T-cell (primary cell): ENCODE measurements at places on chromosomes 5 and 9. TPM values are rescaled to one million over a fixed set of nuclear protein-coding genes. Genes with fewer than 3 reads are reported as not detected.

DNA sequence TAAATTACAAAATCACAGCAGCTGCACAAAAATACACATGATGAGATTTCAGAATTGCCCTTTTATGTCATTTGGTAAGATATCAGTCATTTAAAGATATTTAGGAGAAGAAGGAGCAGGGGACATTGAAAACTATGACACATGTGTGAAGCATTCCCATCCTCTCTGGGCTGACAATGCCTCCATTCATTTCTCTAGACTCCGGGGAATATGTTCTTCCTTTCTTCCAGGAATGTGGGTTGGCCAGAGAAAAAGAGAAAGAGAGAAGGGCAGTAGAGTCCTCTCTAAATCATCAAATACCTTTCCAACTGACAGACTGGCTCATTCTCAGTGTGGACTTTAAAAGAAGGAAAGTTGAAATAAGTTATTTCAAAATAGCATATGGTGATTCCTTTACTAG lies 205.6 kb upstream of the ADAMTSL1 start:
- H3K4me1 ChIP-seq, result no peaks in the 10 kb centered on the region
- no peaks in the 10 kb centered on the region for H3K27me3 ChIP-seq
- H3K4me3 ChIP-seq, result no peak overlapping the region
- H3K36me3 ChIP-seq, result no peaks in the 10 kb centered on the region
- DNase-seq, result no peak

DNA sequence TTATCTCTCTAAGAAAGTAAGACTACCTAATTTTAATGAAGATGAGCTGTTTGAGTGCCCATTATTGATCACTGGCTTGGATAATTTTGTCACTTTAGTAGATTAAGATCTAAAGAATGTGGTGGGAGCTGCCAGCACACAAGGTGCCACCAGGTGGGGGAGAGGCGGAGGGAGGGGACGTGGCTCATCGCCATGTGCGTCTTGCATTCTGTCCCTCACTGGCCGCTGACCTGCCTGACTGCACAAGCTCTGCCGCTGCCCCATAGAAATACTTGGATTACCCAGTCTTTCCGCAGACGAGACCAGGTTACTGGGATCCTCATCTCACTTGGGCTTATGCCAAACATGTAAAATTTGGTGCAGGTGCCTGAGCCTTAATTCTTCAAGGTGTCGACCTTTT lies 37.6 kb downstream of the RHOBTB3 start:
- H3K27ac ChIP-seq, result no peak overlapping the region
- H3K36me3 ChIP-seq, result no peaks in the 10 kb centered on the region
- no peaks in the 10 kb centered on the region for H3K4me1 ChIP-seq
- no peak overlapping the region for H3K4me3 ChIP-seq
- DNase-seq, result no peak

DNA sequence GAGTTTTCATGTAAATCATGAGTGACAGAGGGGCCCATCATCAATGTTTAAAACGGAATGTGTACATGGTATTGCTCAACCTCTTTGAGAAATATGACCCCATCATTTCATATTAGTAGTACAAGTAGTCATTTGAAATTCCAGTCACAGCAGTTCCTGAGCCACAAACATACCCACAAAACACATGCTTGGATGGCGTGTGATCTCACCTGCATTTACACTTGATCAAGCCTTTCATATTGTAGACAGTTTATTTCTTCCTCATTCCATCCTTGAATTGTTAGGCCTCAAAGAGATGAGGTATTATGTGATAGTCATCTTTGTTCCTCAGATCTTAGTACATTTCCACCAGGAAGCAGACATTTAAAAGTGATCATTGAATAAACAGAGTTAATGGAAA lies 96.8 kb upstream of the TAS2R1 start:
- H3K36me3 ChIP-seq, result no peaks in the 10 kb centered on the region
- DNase-seq, result no peak
- no peak overlapping the region for H3K4me3 ChIP-seq

The BAAT gene
- 0.13 TPM for total RNA-seq

The TAF1L gene
- total RNA-seq, result not detected

GRCh38 chr5:135013445-135013844 lies 20.6 kb downstream of the PITX1 start:
- no peak overlapping the region for H3K4me3 ChIP-seq
- no peaks in the 10 kb centered on the region for H3K27me3 ChIP-seq

GRCh38 chr5:60370508-60370907 lies 329.5 kb downstream of the DEPDC1B start:
- H3K4me1 ChIP-seq, result no peaks in the 10 kb centered on the region
- no peak for DNase-seq
- H3K27ac ChIP-seq, result no peak overlapping the region

GRCh38 chr9:129591916-129592315 lies 29.0 kb downstream of the C9orf50 start:
- H3K27me3 ChIP-seq, result no peaks in the 10 kb centered on the region
- H3K27ac ChIP-seq, result no peak overlapping the region
- no peak for DNase-seq
- H3K4me3 ChIP-seq, result no peak overlapping the region
- peaks cover 19% of the 10 kb centered on the region for H3K4me1 ChIP-seq
- peaks cover 2% of the 10 kb centered on the region for H3K36me3 ChIP-seq

The MELK gene
- total RNA-seq, result 1.3 TPM

The ZNF883 gene
- total RNA-seq, result 1.4 TPM

DNA sequence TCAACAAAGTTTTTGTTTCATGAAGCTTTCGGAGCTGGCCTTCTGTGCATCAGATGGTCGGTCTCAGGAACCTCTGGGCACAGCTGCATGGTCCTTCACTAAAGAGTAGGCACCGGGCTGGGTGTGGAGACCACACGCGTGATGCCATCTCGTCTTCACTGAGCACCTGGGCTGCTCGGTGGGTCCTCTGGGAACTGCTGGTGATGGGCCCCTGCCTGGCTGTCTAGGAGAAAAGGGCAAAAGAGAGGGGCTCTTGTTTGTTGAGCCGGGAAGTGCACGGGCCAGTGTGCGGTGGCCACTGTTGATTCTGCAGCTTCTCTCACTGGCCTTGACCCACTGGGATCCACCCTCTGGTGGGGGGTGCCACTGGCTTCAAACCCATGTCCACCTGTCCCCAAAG lies 46.0 kb downstream of the COL5A1 start:
- DNase-seq, result no peak
- no peaks in the 10 kb centered on the region for H3K4me1 ChIP-seq
- no peak overlapping the region for H3K4me3 ChIP-seq
- H3K27me3 ChIP-seq, result no peaks in the 10 kb centered on the region

The C5orf34 gene
- 3.3 TPM for total RNA-seq

- peaks cover 21% of the 10 kb centered on the region for H3K27me3 ChIP-seq
- no peak within 1 kb of the TSS for H3K4me3 ChIP-seq
- H3K36me3 ChIP-seq, result no peaks in the 10 kb centered on the region
- no peaks in the 10 kb centered on the region for H3K4me1 ChIP-seq
These were observed at the start of gene SNCAIP for GRCh38 chr5:122311961-122312590. Gene SNCAIP (plus strand): TSS chr5:122312237. CDS start chr5:122391135, 78,898 bp downstream.

The PCDHA11 gene
- not detected for total RNA-seq

- no peak for DNase-seq
- no peaks in the 10 kb centered on the region for H3K36me3 ChIP-seq
- H3K27me3 ChIP-seq, result peaks cover 4% of the 10 kb centered on the region
- no peak overlapping the region for H3K27ac ChIP-seq
- H3K4me1 ChIP-seq, result no peaks in the 10 kb centered on the region
- H3K4me3 ChIP-seq, result no peak overlapping the region
These were observed 333.6 kb downstream of the PIK3R1 start for GRCh38 chr5:68548959-68549676.

GRCh38 chr5:173693670-173694069 lies 77.2 kb upstream of the BOD1 start:
- peaks cover 12% of the 10 kb centered on the region for H3K4me1 ChIP-seq
- no peak overlapping the region for H3K4me3 ChIP-seq
- no peaks in the 10 kb centered on the region for H3K36me3 ChIP-seq
- peaks cover 2% of the 10 kb centered on the region for H3K27me3 ChIP-seq
- H3K27ac ChIP-seq, result no peak overlapping the region

DNA sequence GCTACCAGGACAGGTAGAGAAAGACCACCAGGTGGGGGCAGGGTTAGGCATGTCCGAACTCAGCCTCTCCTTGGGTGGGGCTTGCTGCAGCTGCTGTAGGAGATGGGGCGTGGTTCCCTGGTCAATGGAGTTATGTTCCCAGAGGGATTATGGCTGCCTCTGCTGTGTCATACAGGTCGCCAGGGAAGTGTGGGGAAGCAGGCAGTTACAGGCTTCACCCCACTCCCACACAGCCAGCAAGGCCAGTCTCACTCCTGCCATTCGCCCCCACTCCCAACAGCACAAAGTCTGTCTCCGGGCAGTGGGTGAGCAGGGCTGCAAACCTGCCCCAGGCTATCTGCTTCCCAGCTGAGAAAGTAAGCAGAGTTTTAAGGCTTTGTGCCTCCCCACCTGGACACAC lies 20.0 kb upstream of the CEP72 start:
- no peak overlapping the region for H3K27ac ChIP-seq
- no peaks in the 10 kb centered on the region for H3K36me3 ChIP-seq
- H3K4me1 ChIP-seq, result no peaks in the 10 kb centered on the region
- H3K4me3 ChIP-seq, result no peak overlapping the region
- no peak for DNase-seq

The WNT8A gene
- total RNA-seq, result not detected

The IFNK gene
- total RNA-seq, result not detected

DNA sequence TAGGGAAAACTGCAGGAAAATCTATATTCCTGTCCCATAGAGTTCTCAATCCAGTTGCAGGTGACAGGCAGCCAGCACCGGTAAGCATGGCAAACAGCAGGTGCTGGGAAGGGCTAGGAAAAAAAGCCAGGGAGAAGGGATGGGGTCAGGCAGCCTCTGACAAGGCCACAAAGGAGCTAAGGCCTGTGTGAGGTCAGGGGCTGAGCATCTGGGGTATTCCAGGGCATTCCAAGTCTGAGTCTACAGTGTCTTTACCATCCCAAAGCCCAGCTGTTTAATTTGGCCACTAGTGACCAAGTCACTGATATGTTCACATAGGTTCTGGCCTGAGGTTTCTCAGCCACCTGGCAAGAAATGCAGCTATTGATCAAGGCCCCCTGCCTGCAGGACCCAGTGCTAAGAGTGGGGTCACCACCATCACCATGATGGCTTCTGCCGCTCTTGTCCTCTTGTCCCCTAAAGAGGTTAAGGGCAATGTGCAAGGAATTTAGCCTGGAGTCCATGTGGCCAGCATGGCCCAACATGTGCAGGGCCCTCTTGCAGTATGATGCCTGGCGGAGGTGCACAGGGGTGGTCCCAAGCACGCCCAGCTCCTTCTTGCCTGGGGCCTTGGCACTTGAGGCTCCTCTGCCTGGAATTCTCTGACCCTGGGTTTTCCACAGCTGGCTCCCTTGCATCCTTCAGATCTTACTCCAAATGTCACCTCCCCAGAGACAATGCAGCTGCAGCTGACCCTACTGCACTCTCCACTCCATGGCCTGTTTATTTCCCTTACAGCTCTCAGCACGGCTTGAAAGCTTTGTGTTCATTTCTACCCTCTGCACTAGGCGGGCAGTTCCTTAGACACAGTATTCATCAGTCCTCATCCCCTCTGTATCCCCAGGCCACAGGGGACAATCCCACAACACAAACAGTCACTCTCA lies 213.1 kb downstream of the MSX2 start:
- peaks cover 34% of the 10 kb centered on the region for H3K27me3 ChIP-seq
- H3K36me3 ChIP-seq, result no peaks in the 10 kb centered on the region
- H3K4me3 ChIP-seq, result no peak overlapping the region

DNA sequence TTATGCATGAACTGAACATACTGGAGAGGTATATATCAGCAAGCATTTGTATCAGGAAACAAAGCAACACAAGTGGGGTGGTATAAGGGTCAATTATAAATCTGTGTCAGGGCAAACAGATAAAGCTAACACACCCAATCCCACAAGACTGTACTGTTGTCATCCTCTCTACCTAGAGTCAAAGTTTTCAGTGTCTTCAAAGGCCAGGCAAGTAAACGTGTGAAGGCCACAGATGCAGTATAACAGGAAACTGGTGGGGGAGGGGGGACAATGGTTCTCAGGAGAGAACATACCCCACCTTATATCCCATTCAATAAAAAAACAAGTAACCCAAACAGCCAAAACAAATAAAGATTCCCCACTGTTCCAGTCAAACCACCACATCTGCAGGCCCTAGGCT lies 22.1 kb downstream of the ELP1 start:
- peaks cover 13% of the 10 kb centered on the region for H3K4me1 ChIP-seq
- peak overlapping the region; percentile 29 for H3K27ac ChIP-seq
- DNase-seq, result no peak
- H3K36me3 ChIP-seq, result peaks cover 58% of the 10 kb centered on the region

The PDE6A gene
- total RNA-seq, result not detected

- DNase-seq, result no peak
- H3K4me1 ChIP-seq, result peaks cover 2% of the 10 kb centered on the region
- no peak overlapping the region for H3K27ac ChIP-seq
- H3K4me3 ChIP-seq, result no peak overlapping the region
These were observed 133.4 kb upstream of the OTULINL start for GRCh38 chr5:14447958-14448911.

DNA sequence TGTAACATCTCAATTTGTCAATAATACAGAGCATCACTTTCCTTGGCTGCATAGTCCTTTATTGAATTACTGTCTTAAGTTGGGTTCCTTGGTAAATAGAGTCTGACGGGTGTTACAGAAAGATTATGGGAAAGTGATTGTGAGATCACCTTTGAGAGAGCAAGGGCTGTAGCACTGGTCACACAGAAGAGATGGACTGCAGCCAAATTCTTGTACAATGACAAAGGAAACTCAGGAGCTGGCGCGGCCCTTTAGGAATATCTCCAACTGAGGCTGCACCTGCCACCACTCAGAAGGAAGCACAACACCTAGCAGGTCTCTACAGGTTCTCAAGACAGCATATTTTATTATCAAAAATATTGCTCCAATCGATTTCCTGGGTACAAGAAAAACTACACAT lies 350.0 kb upstream of the ISL1 start:
- H3K27me3 ChIP-seq, result no peaks in the 10 kb centered on the region
- no peaks in the 10 kb centered on the region for H3K4me1 ChIP-seq
- H3K4me3 ChIP-seq, result no peak overlapping the region
- no peaks in the 10 kb centered on the region for H3K36me3 ChIP-seq

GRCh38 chr5:16147179-16147900 lies 32.3 kb downstream of the MARCHF11 start:
- no peak overlapping the region for H3K4me3 ChIP-seq
- H3K36me3 ChIP-seq, result no peaks in the 10 kb centered on the region
- no peak overlapping the region for H3K27ac ChIP-seq
- DNase-seq, result no peak
- no peaks in the 10 kb centered on the region for H3K27me3 ChIP-seq

DNA sequence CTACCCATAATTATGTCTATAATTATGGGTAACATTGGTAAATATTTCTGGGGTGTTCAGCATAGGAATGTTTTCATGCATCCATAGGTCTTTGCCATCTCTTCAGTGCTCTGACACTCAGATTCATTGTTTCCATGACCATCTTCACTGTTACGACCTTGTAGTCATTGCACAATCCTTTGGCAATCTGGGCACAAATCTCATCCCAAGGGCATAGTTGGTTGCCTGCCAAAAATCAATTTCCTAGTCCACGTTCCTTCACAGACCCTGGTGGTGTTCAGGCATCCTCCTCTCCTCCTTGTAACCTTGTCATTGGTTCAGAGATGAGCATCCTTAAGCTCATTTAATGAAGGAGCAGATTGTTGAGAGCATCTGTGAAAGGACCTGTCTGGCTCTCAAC lies 1400.7 kb downstream of the CDH12 start:
- H3K36me3 ChIP-seq, result no peaks in the 10 kb centered on the region
- DNase-seq, result no peak
- no peaks in the 10 kb centered on the region for H3K27me3 ChIP-seq
- H3K4me1 ChIP-seq, result no peaks in the 10 kb centered on the region
- no peak overlapping the region for H3K27ac ChIP-seq
- no peak overlapping the region for H3K4me3 ChIP-seq

The LIFR gene
- total RNA-seq, result 0.72 TPM

GRCh38 chr5:36870399-36871040 lies 6.0 kb upstream of the NIPBL start:
- no peak overlapping the region for H3K27ac ChIP-seq
- H3K4me3 ChIP-seq, result no peak overlapping the region
- H3K36me3 ChIP-seq, result peaks cover 3% of the 10 kb centered on the region
- peaks cover 16% of the 10 kb centered on the region for H3K4me1 ChIP-seq
- H3K27me3 ChIP-seq, result no peaks in the 10 kb centered on the region
- peak; percentile 11 for DNase-seq
